ENCODE measurements at places on chromosomes 5 and 9. TPM values are rescaled to one million over a fixed set of nuclear protein-coding genes. Genes with fewer than 3 reads are reported as not detected.

Gene HMCN2
- total RNA-seq: 12.1 TPM

GRCh38 chr5:150640311-150641005 is at the start of gene SYNPO:
SYNPO (plus strand) TSS chr5:150640660; CDS start chr5:150648276, 7,616 bp downstream.
- peak; percentile 76 for ATAC-seq

GRCh38 chr9:126894052-126894603 is 20.5 kb upstream of the RALGPS1 start:
- ATAC-seq: no peak

- no peak for ATAC-seq
These were observed 4.4 kb downstream of the LRRC8A start for GRCh38 chr9:128886211-128886891.

DNA sequence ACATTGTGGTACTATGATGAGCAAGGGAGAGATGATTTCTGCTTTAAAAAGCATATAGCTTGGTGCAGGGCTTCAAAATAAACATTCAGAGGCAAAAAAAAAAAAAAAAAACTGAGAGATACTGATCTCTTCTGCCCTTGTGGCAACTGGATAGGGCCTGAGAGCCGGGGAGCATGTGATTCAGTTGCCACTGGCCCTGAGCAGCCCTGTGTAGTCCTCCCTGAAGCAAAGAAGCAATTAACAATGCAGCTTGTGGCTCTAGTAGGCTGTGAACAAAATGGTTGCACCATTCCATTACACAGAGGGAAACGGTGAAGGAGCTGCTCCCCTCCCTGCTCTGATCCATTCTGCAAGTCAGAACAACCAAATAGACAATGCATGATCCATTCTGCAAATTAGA is 347.5 kb upstream of the DAB2 start:
- ATAC-seq: no peak

Gene DOK3
- 6.7 TPM for total RNA-seq

DNA sequence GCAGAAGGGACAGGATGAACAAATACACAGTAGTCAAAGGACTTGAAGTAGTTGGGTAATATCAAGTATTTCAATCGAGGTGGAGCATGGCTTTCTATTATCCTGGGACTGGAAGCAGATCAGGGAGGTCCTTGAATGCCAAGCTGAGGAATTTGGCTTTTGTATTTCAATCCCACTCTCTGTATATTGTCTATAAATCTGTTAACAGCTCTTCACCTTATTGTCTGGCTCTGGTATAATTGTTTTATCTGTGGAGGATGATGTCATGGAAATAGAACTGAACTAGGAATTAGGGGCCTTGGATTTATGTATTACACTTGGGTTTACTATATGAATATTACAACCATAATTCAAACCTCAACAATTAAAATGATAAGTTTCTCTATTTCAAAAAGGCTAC is 6.3 kb upstream of the ADAMTSL1 start:
- no peak for ATAC-seq

GRCh38 chr9:101397746-101398067 is 711 bp downstream of the MRPL50 start:
- ATAC-seq: no peak

- peak; percentile 58 for ATAC-seq
These were observed 48.1 kb downstream of the POC5 start for GRCh38 chr5:75668977-75669689.

Gene NDUFS4
- 72.7 TPM for total RNA-seq

Gene SARDH
- total RNA-seq: 0.62 TPM

Gene NMUR2
- not detected for total RNA-seq

- peak; percentile 46 for ATAC-seq
These were observed 63.9 kb upstream of the TGFBR1 start for GRCh38 chr9:99040911-99041582.

DNA sequence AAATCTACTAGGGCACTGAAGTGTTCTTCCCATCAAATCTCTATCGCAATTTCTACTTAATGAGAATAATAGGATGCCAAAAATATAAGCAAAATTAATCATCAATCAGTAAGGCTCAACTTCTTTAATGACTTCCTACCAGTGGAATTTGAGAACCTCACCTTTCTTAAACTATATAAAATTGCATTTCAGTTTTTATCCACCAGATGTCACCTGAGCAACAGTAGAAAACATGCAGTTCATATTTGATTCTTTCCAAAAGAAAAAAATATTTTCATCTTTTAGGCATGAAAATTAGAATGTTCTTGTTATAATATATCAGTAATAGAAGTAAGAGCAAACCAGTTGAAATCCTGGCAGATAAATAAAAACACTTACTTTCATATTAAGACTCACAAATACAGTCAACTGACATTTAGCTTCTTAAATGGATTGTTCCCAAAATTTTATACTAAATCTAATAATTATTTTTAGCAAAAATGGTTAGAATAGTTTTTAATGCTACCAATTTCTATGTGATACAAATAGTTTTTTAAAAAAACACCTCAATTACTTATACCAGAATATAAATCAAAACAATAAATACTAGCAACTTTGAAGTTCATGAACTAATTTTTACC is 13.4 kb upstream of the CCDC112 start:
- ATAC-seq: no peak

GRCh38 chr9:106069241-106069640 is 374.9 kb downstream of the TMEM38B start:
- no peak for ATAC-seq

DNA sequence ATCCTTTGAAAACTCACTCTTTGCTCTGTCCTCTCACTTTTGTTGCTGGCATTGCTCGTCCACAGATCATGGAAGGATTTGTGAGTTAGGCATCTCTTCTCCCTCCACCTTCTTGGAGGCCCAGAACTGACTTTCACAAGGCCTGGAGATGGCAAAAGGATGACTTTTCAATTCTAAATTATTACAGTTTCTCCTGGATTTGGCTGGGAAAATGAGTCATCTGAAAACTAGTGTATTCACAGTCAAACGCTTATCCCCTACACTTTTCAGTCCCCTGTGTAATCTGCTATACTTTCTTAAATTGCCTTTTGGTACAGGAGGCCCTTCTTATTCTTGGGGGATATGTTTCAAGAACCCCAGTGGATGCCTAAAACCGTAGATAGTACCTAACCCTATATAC is 35.6 kb downstream of the ADRA1B start:
- ATAC-seq: no peak

Gene QRFP
- not detected for total RNA-seq

DNA sequence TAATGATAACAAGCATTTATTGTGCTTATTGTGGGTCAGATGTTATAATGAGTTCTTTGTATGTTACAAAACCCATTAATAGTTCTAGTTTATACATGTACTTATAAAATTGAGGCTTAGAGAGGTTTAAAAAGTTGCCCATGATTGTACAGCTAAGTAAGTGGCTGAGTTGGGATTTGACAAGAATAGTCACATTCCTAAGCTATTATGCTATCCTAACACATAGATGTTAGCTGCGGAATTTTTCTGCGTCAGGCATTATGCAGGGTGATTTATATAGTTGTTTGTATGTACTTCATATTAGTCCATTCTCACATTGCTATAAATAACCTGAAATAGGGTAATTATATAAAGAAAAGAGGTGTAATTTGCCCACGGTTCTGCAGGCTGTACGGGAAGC is 12.5 kb downstream of the COMMD10 start:
- no peak for ATAC-seq

DNA sequence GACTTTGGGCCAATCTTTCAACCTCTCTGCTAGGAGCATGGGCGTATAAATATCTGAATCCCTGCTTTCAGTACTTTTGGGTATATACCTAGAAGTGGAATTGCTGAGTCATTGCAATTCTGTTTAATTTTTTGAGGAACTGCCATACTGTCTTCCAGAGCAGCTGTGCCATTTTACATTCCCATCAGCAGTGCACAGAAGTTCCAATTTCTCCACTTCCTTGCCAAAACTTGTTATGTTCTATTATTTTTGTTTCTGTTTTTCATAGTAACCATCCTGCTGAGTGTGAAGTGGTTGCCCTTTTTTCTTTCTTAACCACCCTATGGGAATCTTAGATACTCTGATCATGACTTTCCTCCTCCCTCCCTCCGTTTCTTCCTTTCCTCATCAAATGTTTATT is 11.1 kb upstream of the CCIN start:
- ATAC-seq: peak; percentile 38

GRCh38 chr9:70081120-70081495 is 37.5 kb downstream of the MAMDC2 start:
- peak; percentile 61 for ATAC-seq

Gene TAF1L
- total RNA-seq: not detected

DNA sequence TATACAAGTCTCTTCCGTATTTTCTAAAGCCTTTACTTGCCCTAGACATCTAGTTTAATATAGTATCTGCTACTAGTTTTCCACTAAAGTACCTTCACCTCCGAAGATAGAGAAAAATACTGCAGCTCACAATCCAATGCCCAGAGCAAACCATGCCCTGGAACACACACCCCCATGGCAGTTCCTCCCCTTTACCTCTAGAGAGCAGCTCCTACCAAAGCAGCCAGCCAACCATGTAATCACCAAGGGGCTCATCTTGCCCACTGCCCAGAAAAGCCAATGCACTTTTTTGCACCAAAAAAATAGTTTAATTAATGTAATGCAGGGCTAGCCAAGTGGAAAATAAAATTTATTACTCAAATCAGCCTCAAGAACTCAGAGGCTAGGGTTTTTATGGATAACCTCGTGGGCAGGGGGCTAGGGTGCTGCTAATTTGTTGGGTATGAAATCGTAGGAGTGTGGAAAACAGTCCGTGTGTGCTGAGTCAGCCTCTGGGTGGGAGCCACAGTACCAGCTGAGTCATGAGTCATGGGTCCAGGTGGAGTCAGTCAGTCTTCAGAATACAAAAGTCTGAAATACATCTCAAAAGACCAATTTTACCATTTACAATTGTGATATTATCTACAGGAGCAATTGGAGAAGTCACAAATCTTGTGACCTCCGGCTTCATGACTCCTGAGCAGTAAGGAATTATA is 120.1 kb upstream of the ACO1 start:
- no peak for ATAC-seq

Gene PCDHA9
- 0.23 TPM for total RNA-seq

Gene SLC36A3
- not detected for total RNA-seq

GRCh38 chr5:134873494-134873893 is 677 bp upstream of the TXNDC15 start:
- no peak for ATAC-seq

DNA sequence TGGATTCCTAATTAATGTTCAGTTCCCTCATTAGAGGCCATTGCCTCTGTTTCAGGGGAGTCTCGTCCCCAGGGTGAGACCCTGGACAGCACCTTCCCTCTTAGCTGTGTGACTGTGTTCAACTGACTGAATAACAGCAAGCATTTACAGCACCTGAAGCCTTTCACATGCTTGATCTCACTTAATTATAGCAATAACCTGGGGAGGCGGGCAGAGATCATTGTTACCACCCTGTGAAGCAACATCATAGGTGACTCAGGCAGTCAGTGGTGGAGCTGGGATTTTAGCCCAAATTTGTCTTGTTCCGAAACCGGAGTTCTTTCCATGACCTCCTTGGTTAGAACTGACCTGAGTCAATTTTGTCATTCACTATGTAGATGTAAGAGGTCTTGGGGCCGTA is 105.2 kb upstream of the RAD23B start:
- ATAC-seq: no peak

DNA sequence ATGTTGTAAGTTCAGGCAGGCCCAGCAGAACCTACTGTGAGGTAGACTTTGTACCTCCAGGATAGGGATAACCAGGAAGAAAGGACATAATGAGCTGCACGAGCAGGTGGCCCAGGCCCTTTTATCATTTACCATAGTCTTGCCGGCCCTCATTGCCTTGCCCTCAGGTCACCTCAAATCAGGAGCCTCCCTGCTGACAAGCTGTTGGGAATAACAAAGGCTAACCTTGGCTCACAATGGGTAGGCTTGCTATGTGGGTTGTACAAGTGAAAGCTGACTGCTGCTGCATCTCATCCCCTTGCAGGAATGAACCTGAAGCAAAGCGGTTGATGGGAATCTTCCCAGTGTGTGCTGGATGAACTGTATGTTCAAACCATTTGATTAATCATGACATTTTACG is 159.5 kb upstream of the ACTBL2 start:
- no peak for ATAC-seq

DNA sequence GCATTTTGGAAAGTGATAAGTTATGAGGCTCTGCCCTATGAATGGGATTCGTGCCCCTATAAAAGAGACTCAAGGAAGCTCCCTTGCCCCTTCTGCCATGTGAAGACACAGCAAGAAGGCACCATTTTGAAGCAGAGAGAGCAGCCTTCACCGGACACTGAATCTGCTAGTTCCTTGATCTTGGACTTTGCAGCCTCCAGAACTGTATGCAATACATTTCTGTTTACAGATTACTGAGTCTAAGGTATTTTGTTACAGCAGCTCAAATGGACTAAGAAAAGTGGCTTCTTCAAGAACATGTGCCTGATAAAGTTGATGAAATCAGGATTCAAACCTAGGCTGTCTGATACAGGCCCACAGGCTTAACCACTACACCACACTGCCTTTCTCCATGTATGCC is 131.6 kb upstream of the MAP3K1 start:
- no peak for ATAC-seq

DNA sequence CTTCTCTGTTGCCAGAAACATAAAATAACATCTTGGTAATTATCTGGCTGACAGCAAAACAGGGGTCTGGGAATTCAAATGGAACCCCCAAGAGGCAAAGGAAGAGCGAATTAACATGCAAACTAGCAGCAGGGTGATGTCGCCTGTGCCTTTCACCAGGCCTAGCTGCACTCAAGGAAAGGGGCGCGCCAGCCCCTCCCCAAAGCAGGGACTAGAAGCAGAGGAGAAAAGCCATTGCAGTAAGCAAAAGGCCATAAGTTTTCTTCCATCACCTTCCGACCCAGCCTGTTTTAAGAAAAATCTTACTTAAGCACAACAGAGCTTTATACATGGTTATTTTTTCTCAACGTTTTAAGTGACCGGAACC is 539 bp downstream of the POC5 start:
- ATAC-seq: no peak

GRCh38 chr9:15160673-15161072 is 146.3 kb downstream of the TTC39B start:
- ATAC-seq: no peak

DNA sequence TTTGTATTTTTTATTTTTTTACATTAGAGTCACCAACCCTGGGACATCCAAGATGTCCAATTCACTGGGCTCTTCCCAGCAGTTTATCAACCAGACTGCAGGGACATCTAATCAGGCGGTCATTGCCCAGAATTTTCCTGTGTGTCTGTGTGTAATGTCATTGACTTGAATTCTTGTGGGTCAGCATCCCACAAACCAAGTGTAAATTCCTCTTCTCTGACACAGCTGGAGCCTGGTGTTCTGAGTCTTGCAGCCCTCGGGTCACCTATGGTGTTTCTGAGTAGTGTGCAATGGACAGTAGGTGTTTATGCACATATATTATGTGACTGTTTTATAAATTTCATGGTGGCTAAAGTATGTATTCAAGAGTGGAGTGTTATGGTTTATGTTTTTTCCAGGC is 815.7 kb downstream of the SEMA5A start:
- no peak for ATAC-seq

- ATAC-seq: no peak
These were observed 71.9 kb upstream of the LRRTM2 start for GRCh38 chr5:138946831-138947560.

Gene BNC2
- 130 TPM for total RNA-seq

DNA sequence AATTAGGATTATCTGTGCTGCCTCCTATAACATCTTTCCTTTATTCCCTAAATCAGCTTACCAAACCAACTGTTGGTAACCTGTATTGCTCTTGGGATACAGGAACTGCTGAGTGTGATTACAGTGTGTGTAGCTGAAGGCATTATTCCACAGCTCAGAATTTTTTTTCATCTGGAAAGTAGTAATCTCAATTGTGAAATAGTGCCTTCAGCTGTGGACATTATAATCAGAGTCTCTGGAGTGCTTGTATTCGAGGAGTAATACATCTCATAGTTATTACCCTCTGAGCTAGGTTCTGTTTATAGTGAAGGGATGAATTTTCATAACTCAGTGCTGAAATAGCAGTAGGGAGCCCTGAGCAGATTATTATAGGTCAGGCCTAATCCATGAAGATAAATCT is 199.5 kb downstream of the MAST4 start:
- no peak for ATAC-seq

Gene IRX4
- total RNA-seq: 0.96 TPM

Measured in gastroesophageal sphincter (tissue), 4 donors.